K562 (cell line): ENCODE measurements at places on chromosomes 6 and 20. TPM values are rescaled to one million over a fixed set of nuclear protein-coding genes. Genes with fewer than 3 reads are reported as not detected.
A peak's percentile ranks its signal among the peaks of the same experiment; 100 is the strongest.

- H3K27ac ChIP-seq, result no peak overlapping the region
- no peaks in the 10 kb centered on the region for H3K4me1 ChIP-seq
- no peak overlapping the region for H3K4me3 ChIP-seq
- H3K36me3 ChIP-seq, result no peaks in the 10 kb centered on the region
Measured at GRCh38 chr6:39084506-39084905, 30.5 kb downstream of the SAYSD1 start.

GRCh38 chr20:48691523-48691922 lies 136.3 kb downstream of the PREX1 start:
- peaks cover 13% of the 10 kb centered on the region for H3K4me1 ChIP-seq
- no peak for DNase-seq
- H3K27me3 ChIP-seq, result no peaks in the 10 kb centered on the region
- no peak overlapping the region for H3K27ac ChIP-seq
- H3K36me3 ChIP-seq, result no peaks in the 10 kb centered on the region

DNA sequence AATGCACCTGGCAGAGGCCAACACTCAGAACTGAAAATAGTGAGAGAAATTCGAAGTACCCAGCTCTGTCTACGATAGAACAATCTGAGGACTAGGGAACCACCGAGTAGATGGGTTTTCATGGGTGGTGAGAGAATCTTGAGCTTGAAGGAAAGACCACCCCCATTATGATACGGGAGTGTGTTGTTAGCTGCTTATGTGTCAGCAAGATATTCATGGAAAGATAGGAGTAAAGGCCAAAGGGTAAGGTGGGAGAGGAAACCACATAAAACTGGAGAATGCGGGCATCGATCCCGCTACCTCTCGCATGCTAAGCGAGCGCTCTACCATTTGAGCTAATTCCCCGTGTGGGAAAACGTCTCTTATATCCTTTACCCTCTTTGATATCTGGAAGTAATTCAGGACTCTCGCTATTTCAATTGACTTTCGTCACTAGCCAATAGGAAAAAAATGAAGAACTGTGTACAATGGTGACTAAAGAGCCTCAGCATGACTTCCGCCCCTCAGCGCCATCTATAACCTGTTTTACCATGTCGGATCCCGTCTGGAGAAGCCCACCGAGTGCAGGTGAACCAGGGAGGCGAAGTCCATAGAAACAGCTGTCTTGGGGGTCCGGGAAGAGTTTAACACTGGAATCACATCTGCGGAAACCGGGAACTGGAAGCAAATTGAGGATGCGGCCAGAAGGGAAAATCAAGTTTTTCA lies 25.0 kb upstream of the ABT1 start:
- peaks cover 15% of the 10 kb centered on the region; the same call in 2 of the 3 replicates for H3K4me1 ChIP-seq
- peak; percentile 97 for DNase-seq
- H3K4me3 ChIP-seq, result peak overlapping the region; percentile 75
- no peaks in the 10 kb centered on the region for H3K36me3 ChIP-seq

- H3K4me1 ChIP-seq, result peaks cover 33% of the 10 kb centered on the region
- no peaks in the 10 kb centered on the region for H3K36me3 ChIP-seq
- H3K4me3 ChIP-seq, result peak overlapping the region; percentile 50
- H3K27ac ChIP-seq, result peak overlapping the region; percentile 68; the same call in 2 of the 3 replicates
- DNase-seq, result no peak
- peaks cover 18% of the 10 kb centered on the region for H3K27me3 ChIP-seq
Measured at GRCh38 chr6:36679043-36679833, 724 bp downstream of the CDKN1A start.

DNA sequence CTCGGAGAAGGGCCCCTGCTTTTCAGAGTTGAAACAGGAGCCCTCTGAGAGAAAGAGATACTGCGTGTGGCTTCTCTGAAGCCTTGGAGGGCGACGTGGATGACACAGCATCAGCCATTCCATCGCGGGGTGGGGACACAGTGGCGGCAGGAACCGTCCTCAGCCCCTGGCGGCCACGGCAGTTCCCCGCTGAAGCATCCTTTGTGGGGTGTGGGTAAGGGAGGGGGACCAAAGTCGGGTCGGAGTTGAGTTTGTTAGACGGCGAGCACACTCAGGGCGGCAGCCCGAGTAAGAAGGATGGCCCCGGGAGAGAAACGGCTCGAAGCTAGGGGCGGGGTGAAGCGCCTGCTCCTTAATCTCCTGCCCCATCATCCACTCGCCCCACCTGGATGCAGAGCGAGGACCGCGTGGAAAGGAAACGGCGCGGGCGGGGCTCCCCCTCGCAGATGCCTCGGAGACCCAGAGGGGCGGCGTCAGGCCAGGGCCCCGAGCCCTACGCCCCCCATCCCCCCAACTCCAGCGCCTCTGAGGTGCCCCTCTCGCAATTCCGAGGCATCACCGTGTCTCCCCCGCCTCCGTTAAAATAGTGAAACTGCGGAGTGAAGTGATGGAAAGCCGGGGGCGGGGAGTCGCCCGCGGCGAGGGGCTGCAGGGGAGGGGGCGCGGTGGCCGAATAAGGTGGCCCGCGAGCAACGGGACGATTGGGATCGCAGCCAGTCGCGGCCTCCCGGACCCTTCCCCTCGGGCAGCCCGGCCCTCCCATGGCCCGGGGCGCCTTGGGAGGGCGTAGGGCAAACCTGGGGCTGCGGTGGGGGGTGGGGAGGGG lies 796 bp upstream of the RREB1 start:
- H3K27me3 ChIP-seq, result no peaks in the 10 kb centered on the region
- H3K4me3 ChIP-seq, result peak overlapping the region; percentile 64
- peaks cover 3% of the 10 kb centered on the region; the same call in 2 of the 3 replicates for H3K36me3 ChIP-seq
- peak; percentile 87 for DNase-seq

DNA sequence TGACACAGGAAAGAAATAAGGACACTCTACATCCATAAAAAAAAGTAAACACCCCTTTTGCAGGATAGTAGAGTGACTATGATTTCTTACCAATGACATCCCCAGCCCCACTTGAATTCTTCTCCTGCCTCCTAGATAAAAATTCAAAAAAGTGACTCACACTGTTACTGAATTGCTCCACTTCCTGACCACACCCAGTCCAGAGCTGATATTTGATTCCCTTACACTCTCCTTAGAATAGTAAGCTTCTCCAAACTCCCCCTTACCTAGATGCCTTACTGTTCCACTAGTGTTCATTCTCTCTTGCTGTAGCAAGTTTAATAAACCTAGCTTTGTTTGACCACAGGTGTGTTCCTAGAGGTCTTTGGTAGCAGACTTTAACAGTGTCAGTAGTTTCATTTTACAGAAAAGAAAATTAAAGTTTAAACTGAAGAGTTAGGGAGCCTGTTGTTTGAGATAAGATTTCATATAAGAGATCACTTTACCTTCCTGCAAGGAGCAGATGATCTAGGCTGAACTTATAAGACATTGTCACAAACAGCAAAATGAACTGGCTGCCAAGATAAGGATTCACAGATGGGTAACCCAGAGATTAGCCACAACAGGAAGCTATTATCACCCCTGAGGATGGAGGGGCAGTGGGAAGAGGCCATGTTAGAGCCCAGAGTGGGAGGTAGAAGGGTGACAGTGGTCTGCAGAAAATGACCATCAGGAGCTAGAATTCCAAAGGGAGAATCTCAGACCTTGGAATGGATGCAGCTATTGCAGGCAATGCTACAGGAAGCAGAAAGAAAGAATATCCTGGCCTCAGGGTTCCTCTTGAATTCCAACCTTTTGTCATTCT lies 28.4 kb upstream of the BTN3A2 start:
- H3K4me1 ChIP-seq, result peaks cover 73% of the 10 kb centered on the region
- H3K36me3 ChIP-seq, result no peaks in the 10 kb centered on the region
- H3K4me3 ChIP-seq, result no peak overlapping the region
- H3K27ac ChIP-seq, result peak overlapping the region; percentile 81
- DNase-seq, result peak; percentile 81

Gene PKIB
- 18.7 and 21.9 TPM in 2 replicates for total RNA-seq

Gene GSTA3
- total RNA-seq, result not detected in 2 replicates

Gene COL21A1
- total RNA-seq, result 0.18 and 0.49 TPM in 2 replicates
